Right lobe of liver (tissue), 6 donors: ENCODE measurements at places on chromosomes 5 and 9. TPM values are rescaled to one million over a fixed set of nuclear protein-coding genes. Genes with fewer than 3 reads are reported as not detected.

Gene TMED9
- total RNA-seq: 149 TPM

Gene HTR1A
- total RNA-seq: not detected

Gene TEX48
- not detected for total RNA-seq

Gene ARID3C
- 6.7 TPM for total RNA-seq

Gene CPEB4
- 39.5 TPM for total RNA-seq

DNA sequence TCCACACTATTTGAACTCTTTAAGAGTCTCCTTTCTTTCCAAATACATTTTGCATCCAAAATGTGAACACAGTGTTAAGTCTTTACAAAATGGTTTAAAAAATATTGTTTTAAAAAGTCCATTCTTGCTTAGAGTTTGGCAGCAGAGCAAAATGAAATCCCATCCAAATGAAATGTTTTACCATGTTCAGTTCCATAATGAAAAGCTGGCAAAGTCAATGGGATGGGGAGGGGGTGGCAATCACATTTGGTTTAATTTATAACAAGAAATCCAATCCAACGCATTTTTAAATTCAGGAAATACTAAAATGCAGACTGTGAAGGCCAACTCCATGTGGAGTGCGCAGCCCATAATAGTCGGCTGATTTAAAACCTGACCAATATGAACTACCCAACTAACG, 39.4 kb downstream of the MRPL36 start:
- no peak for DNase-seq
- H3K4me3 ChIP-seq: no peak overlapping the region
- H3K4me1 ChIP-seq: no peaks in the 10 kb centered on the region
- no peaks in the 10 kb centered on the region for H3K36me3 ChIP-seq

DNA sequence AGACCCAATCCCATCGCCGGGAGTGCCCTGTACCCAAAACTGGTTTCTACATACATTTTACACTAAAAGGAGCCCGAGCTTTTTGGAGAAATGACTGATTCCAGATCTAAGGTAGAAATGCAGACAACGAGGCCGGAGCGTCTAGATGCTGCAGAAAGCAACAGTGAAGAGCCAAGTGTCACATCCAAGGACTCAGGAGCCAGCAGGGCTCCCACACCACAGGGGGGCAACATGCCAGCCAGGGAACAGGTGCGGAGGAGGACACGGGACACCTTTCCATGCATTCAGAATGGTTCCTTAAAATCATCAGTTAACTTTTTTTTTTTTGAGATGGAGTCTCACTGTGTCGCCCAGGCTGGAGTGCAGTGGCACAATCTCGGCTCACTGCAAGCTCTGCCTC, 23.1 kb upstream of the NRARP start:
- no peak for DNase-seq
- H3K27me3 ChIP-seq: no peaks in the 10 kb centered on the region
- no peaks in the 10 kb centered on the region for H3K4me1 ChIP-seq
- H3K27ac ChIP-seq: no peak overlapping the region

- DNase-seq: peak; percentile 60
- peaks cover 21% of the 10 kb centered on the region for H3K36me3 ChIP-seq
- H3K27ac ChIP-seq: peak overlapping the region; percentile 27
- peak overlapping the region; percentile 7 for H3K4me3 ChIP-seq
Measured at GRCh38 chr5:95818181-95819147, 4.1 kb downstream of the GLRX start.

DNA sequence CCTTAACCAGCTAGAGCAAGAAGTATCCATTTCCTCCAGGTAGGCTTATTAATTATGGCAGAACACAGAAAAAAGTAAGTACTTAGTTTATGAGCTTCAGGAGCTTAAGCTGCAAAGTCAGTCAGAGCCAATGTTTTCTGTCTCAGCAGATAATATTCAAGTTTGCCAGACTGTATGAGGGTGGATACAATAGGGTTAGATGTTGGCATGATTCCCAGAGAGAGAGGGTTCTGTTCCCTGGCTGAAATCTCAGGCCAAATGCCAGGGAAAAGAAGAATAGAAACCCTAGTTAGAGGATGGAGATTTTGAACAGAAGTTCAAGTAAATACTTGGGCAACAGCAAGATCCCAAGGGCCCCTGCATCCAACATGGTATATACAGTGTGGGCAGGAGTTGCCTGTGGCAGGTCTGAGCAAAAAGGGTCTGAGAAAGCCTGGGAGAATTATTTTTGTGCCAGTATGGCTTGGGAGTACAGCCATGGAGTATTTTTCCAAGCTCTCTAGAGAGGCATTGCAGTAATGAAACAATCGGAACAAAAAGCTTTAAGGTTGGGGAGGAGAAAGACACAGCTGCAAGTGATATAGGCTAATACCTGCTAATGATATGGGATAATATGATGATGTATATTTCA, 31.0 kb upstream of the ISOC1 start:
- H3K4me1 ChIP-seq: no peaks in the 10 kb centered on the region
- no peaks in the 10 kb centered on the region for H3K27me3 ChIP-seq
- H3K27ac ChIP-seq: no peak overlapping the region
- no peak for DNase-seq
- no peaks in the 10 kb centered on the region for H3K36me3 ChIP-seq

- peaks cover 12% of the 10 kb centered on the region for H3K4me1 ChIP-seq
- H3K36me3 ChIP-seq: no peaks in the 10 kb centered on the region
- peak within 1 kb of the TSS; percentile 83 for H3K4me3 ChIP-seq
- H3K27me3 ChIP-seq: no peaks in the 10 kb centered on the region
- peak within 1 kb of the TSS; percentile 93 for H3K27ac ChIP-seq
Measured at GRCh38 chr9:111483858-111484571, at the start of gene ECPAS. TSS of gene ECPAS (minus strand) at chr9:111484383. CDS start at chr9:111472918, 11,465 bp downstream.
